ENCODE measurements at places on chromosomes 11 and 22.
A peak's percentile ranks its signal among the peaks of the same experiment; 100 is the strongest.

- DNase-seq = no peak
Measured at GRCh38 chr11:18016789-18017188, 3.9 kb upstream of the SERGEF start.

DNA sequence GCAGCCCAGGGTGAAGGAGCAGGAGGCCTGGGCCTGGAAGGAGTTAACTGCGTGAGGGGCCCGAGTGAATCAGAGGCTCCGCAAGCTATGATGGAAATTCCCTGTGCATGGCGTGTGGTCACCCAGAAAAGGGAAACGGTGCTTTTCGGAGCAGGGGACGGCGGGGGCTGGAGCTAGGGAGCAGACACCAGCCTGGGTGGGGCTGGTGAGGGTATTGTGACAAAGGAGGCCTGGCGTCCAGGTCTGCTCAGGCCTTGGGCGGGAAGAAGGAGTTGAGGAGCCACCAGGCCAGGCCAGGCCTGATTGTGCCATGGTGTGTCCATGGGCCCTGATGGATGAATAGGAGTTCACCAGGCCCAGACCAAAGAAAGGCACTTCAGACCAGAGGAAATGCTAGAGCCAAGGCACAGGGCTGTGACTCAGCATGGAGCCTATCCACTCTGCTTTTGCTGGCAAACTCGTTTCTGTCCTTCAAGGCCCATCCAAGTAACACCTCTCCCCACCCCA is 12.8 kb upstream of the SPI1 start:
- DNase-seq = no peak

GRCh38 chr11:41392596-41392995 is 66.9 kb downstream of the LRRC4C start:
- DNase-seq = peak; percentile 27

- DNase-seq = no peak
Measured at GRCh38 chr11:66987924-66988637, 13.0 kb downstream of the C11orf86 start.

GRCh38 chr11:6142936-6143335 is 27.2 kb downstream of the OR52B2 start:
- no peak for DNase-seq

GRCh38 chr11:100640071-100640470 is 47.0 kb upstream of the ARHGAP42 start:
- no peak for DNase-seq

DNA sequence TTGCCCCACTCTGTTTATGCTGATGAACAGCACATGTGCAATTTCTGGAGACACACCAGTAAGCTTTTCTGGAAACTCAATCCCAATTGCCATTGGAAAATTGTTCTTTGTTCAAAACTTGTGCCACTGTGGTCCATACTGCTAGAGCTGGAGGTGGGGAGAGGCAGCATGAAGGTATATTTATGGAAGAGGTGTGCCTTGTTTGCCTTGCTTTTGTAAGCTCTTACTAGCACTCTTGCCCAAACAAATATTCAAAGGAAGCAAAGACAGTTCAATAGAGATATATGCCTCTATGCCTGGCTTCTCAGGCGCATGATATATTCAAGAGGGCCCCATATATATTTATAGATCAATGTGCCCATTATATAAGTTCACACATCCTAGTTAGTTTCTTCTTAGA is 42.7 kb downstream of the TIMP3 start:
- DNase-seq = no peak

GRCh38 chr11:102384419-102385079 is 37.5 kb downstream of the BIRC2 start:
- no peak for DNase-seq

- no peak for DNase-seq
Measured at GRCh38 chr11:126722956-126723664, 277.5 kb downstream of the KIRREL3 start.

- peak; percentile 12 for DNase-seq
Measured at GRCh38 chr11:1235306-1235900, 12.5 kb downstream of the MUC5B start.

DNA sequence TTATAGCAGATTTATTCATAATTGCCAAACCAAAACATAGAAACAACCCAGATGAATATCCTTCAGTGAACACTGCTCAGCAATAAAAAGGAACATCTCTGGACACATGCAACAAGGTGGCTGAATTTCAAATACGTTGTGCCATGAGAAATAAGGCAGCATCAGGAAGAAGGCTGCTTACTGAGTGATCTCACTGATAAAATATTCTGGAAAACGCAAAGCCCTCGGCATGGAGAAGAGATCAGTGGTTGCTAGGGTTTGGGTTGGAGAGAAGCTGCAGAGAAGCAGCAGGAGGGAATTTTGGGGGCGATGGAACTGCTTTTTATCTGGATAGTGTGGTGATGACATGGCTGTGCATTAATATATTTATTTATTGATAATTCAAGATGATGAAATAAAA is 11.0 kb upstream of the SHANK2 start:
- peak; percentile 25 for DNase-seq

GRCh38 chr11:10108915-10109680 is 184.9 kb downstream of the SBF2 start:
- peak; percentile 87 for DNase-seq

GRCh38 chr11:68081691-68082090 is 39.5 kb downstream of the CHKA start:
- no peak for DNase-seq

DNA sequence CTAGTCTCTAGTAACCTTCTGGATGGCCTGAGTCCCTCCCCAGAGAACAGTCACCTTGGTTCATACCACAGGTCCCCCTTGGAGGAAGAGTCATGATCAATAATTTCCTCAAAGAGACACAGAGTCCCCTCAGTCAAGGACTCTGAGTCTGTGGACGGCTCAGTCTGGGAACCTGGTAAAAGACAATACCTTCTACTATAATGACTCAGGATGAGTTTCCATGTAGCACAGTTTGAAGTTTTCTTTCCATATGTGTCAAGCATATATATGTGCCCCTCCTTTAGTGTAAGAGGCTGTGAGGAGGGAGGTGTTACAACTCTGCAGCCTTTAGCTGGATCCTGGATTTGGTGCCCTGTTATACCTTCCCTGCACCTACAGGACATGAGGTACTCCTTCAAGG is 54.4 kb upstream of the TSKU start:
- DNase-seq = no peak

DNA sequence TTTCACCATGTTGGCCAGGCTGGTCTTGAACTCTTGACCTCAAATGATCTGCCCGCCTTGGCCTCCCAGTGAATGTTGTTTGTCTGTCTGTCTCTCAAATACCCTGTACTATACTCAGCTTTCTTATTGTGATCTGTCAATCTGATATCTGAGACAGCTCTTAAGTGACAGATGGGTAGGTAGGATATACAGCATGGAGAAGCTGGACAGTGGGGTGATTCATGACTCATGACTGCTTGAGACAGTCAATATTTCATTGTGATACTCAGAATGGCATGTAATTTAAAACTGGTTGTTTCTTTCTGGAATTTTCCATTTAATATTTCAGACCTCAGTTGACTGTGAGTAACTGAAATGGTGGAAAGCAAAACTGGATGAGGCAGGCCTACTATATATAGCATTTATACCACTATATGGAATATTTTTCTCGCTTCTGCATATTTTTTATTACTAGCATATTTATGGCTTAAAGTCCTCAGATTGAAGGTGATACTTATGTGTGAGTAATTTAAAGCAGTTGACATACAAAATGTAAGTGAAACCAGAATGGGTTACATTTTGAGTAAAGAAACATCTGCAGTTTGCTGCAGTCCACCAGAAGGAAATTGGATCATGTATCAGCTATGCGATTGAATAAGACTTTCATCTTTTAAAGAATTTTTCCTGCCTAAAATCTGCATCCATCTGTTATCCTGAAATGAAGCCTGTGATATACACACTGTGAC is 22.3 kb downstream of the ARHGAP42 start:
- DNase-seq = peak; percentile 58

- DNase-seq = no peak
Measured at GRCh38 chr11:114384487-114384886, 15.8 kb downstream of the C11orf71 start.

DNA sequence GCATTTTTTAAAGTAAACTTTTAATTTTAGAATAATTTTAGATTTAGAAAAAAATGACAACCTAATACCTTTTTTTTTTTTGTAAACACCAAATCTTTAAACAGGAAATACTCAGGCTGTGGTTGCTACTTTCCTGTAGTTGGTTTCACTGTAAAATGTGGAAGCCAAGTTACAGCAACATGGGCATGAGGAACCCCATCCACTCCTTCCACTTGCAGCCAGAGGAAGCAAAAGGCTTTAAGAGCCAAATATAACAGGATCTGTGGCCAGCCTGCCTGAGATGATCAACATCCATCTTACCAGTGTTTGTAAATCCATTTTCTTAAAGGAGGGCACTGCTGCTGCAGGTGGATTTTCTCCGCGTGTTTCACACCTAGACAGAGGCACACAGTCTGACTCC is 66.2 kb downstream of the TNRC6B start:
- DNase-seq = no peak

DNA sequence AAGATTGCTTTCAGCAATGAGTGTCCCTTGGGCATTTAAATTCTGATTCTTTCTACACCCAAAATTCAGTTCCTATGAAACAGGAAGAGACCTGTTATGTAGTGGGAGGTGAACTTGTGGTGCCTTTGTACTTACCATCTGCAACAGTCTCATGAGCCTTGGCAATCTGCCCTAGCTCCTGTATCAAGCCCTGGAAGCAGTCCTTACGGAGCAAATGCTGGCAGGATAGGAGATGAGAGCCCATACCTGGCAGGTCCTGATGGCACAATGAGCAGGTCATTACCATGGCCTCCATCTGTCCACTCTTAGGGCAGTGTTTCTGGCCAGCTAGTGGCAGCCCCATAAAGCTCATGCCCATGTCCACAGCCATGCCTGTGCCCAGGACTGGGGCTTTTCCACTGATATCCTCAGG is 10.8 kb downstream of the TRIM66 start:
- DNase-seq = no peak

DNA sequence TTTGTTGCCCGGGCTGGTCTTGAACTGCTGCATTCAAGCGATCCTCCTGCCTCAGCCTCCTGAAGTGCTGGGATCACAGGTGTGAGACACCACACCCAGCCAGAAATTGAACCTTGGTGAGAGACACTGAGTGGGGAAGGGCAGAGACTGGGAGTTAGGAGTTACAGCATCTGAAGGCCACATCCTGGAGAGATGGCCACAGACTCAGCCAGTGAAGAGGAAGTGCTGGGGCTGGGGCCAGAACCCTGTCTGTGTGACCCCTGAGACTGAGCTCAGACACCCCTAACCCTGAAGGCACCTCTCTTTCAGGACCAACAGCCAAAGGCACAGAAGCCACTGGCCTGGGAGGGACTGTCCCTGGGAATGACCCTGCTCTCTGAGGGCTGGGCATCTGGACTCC is 33.8 kb downstream of the TXN2 start:
- DNase-seq = no peak

GRCh38 chr11:45918331-45918941 is 759 bp upstream of the PEX16 start:
- peak; percentile 80 for DNase-seq
